ENCODE measurements at places on chromosomes 6 and 20.

GRCh38 chr6:154847318-154847717, 114.1 kb downstream of the SCAF8 start:
- DNase-seq = no peak

GRCh38 chr20:22962567-22963439, 72.3 kb upstream of the SSTR4 start:
- no peak for DNase-seq

- DNase-seq = no peak
Measured at GRCh38 chr6:52546678-52547077, 30.2 kb downstream of the TRAM2 start.

- no peak for DNase-seq
Measured at GRCh38 chr6:72032086-72032485, 145.7 kb downstream of the RIMS1 start.

DNA sequence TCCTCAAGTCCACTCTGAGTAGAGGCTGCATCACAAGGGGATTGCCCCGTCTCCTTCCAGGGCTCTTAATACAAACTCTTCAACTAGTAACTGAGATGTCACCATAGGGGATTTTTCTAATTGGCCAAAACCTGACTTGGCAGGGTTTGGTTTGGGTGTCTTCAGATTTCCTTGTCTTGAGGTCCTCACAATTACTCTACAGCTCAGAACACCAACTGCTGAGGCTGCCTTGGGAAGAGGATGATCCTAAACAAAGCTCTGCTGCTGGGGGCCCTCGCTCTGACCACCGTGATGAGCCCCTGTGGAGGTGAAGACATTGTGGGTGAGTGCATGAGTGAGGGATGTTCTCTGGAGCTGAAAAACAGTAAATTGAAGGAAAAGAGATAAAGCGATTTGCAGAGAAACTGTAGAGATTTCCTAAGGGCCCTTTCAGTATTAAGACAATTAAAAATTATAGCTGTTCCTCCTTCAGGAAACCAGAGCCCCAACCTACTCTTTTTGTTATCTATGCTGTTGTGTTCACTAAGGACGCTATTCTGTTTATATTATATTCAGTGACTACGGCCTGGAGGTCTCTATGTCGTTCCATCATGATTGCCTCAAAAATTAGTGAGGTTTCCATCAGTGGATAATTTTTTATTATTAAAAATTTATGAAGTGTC, at the start of gene HLA-DQA1:
Gene HLA-DQA1, plus strand, starts transcription at position 188 of the 662 bp plus-strand sequence. Its CDS starts 53 bp downstream, at position 241.
- no peak for DNase-seq

DNA sequence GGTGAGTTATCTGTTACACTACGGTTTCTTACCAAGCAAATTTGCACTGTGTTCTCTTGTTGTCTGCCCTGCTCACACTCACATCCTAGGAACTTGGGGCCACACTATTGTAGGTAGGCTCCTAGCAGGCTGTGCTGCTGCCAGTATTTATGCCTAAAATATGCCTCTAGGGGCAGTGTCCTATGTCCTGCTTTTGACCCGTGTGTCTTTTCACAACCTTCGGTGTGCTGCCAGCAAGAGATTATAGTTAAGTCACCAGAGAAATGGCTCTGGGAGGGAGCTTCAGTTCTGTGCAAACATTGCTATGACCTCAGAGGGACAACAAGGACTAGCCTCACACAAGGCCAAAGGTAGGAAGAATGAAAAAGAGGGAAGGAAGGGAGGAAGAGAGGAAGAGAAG, 8.9 kb upstream of the TAAR5 start:
- DNase-seq = no peak

- DNase-seq = no peak
Measured at GRCh38 chr20:45067558-45067957, 33.4 kb downstream of the KCNS1 start.

- DNase-seq = no peak
Measured at GRCh38 chr6:163288066-163288465, 126.5 kb upstream of the QKI start.

DNA sequence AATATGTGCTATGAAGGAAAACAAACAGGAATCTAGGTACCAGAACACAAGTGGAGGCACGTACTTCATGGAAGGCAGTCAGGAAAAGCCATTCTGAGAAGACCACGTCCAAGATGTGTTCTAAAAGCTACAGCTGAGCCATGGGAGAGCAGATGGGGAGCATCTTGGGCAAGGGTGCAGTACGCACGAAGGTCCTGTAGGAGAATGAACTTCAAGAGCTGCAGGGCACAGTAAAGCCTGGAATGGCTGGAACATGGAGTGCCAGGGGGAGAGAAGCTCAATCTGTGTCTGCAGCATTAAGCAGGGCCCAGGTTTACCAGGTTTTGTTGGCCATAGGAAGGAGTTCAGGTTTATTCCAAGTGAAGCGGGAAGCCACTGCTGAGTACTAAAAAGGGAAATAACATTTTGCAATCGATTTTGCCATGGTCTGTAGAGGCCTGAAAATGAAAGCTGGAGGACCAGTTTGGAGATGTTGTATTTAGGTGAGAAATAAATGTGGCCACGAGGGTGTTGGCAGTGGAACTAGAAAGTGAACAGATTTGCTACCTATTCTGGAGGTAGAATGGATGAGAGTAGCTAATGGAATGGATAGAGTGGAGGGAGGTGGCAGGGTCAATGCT, 29.9 kb downstream of the ADTRP start:
- DNase-seq = no peak

DNA sequence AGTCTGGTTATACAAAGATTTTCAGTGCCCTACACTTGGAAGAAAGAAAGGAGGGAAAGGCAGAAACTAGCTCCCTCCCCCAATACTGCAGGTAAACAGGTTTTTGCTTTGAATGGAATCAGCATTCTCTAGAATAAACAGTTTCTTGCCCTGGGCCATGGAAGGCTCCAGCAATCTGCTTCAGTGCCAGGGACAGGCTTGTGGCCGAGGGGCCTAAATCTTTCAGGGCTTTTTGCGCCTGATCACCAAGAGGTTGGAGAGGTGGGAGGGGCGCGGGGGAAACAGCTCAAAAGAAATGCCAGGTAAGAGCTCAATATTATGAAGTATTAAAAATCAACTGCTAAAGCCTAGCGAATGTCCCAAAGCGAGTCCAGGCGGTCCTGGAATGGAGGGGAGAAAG, 23.8 kb downstream of the TFAP2B start:
- DNase-seq = no peak

- no peak for DNase-seq
Measured at GRCh38 chr20:12773936-12774335, 234.8 kb upstream of the SPTLC3 start.

- DNase-seq = no peak
Measured at GRCh38 chr6:20943040-20943627, 408.9 kb downstream of the CDKAL1 start.

DNA sequence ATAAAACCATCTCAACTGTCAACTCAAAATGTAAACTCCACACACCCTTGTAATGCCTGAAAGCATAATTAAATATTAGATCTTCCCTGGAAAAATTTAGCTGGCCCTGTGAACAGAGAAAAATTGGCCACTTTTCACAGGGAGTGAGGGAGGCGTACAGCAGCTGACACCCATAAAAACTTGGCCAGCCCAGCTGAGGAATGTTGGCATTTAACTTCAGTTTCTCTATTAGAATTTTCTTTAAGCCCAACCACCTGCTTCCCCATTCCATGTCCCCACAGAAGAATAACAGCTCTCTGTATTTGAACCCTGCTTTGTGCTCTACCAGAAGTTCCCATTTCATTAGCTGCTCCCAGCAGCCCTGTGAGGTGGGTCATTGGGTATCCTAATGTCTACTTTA, 41.0 kb downstream of the PKHD1 start:
- DNase-seq = no peak

DNA sequence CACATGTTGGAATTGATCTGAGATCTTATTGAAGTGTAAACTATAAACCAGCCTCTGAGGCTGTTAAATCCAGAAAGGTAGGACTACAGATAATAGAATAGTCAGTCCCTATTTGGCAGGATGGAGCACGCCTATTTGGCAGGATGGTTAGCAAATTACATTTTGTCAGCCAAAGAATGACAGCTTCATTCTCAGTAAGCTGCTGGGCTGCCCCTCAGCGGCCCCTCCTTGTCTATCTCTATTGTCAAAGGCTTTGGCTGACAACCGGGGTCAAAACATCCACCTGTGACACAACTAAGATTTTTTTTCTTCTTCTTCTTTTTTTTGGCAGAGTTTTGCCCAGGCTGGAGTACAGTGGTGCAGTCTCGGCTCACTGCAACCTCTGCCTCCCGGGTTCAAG, 123.4 kb upstream of the ECI2 start:
- DNase-seq = no peak

GRCh38 chr6:41190791-41191190, 10.2 kb downstream of the TREML2 start:
- DNase-seq = no peak

GRCh38 chr6:103215847-103216246, 1643.9 kb downstream of the HACE1 start:
- DNase-seq = no peak

GRCh38 chr20:44006578-44006977, 91.9 kb downstream of the TOX2 start:
- DNase-seq = no peak

GRCh38 chr20:15645816-15646215, 927.4 kb downstream of the KIF16B start:
- DNase-seq = no peak

- DNase-seq = no peak
Measured at GRCh38 chr20:58670102-58670501, 19.0 kb downstream of the STX16 start.

DNA sequence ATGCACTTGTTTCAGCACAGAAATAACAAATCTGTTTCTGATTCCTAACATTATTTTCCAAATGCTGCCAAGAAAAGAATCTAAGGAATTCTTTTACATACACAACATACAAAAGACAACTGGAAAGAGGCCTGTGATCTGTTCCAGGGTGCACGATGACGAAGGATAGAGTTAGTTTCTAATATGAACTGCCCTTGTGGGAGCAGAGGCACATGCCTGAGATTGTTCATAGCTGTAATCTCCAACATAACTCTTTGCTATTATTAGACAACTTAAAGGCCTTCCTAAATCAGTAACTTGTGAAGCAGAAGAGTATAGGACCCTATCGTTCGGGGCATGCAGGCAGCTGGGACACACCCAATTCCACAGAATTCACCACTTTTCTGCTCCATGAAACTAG, 41.2 kb upstream of the NHSL1 start:
- DNase-seq = no peak

GRCh38 chr6:139407718-139408222, 33.3 kb upstream of the CITED2 start:
- DNase-seq = no peak

- DNase-seq = no peak
Measured at GRCh38 chr6:39330476-39330875, 8.0 kb upstream of the KCNK16 start.

GRCh38 chr20:63280371-63280770, 7.8 kb downstream of the ARFGAP1 start:
- DNase-seq = no peak

- DNase-seq = no peak
Measured at GRCh38 chr6:30726506-30727413, 6.6 kb downstream of the TUBB start.

DNA sequence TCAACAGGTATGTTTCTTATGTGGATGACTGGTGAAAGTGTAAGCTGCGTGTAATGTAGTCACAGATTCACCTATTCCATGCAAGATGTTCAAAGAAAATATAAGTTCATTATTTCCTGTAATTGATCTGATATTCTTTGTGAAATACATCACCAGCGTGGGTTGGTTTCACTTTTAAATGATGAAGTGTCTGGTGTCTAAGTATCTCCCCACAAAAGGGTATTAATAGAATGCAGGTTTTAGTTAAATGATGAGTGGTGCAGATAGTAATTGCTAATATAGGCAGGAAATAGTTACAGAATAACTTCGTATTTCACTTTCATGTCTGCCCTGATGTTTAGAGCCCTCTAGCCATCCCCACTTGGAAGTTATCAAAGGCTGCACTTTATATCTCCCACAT, 22.2 kb downstream of the PGBD1 start:
- no peak for DNase-seq

- DNase-seq = no peak
Measured at GRCh38 chr6:48535582-48536009, 424.6 kb upstream of the PTCHD4 start.

- no peak for DNase-seq
Measured at GRCh38 chr6:28719275-28719940, 193.7 kb downstream of the GPX5 start.

DNA sequence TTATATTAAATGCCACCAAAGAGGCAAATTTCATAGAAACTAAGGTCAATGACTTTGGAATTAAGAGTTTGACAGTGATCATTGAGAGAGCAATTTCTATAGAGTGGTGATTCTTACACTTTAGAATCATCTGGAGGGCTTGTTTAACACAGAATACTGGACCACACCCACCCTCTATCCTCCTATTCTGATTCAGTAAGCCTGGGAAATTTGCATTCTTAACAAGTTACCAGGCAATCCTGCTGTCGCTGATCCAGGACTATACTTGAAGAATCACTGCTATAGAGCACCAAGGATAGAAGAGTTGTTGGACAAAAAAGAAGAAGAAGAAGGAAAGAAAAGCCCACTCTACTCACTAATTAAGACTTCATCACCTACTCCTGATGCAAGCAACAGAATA, 21.3 kb upstream of the TBX18 start:
- no peak for DNase-seq

- DNase-seq = no peak
Measured at GRCh38 chr6:44737829-44738528, 350.5 kb downstream of the CDC5L start.

GRCh38 chr20:25065072-25065624, 7.2 kb upstream of the ACSS1 start:
- DNase-seq = no peak

GRCh38 chr20:62891111-62891510, 29.5 kb upstream of the TCFL5 start:
- DNase-seq = no peak

GRCh38 chr6:121932076-121932991, 467.1 kb upstream of the HSF2 start:
- DNase-seq = no peak

DNA sequence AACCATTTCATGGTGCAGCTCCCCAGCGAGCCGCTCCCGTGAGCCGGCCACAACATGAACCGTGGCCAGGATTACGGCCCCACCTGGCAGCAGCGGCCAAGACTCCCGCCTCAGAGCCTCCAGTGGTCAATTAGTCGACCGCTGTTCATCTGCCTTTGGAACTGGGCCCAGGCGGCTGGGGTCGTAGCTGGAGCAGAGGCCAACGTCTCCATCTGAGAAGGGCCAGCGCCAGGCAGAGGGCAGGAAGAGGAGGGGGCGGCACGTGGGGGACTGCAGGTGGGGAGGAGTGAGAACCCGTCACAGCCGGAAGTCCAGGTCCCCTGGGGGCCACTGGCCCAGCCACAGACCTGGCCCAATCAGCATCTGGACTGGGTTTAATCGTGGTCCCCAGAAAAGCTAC, 184.3 kb downstream of the TAF4 start:
- DNase-seq = no peak

Measured in stimulated activated CD4-positive, alpha-beta T cell treated with anti-CD3 and anti-CD28 coated beads, Interleukin-15, amount 100 ng/mL, for 48 hours (primary cell).